EH (cell line): ENCODE measurements at places on chromosomes 6 and 20.
A peak's percentile ranks its signal among the peaks of the same experiment; 100 is the strongest.

- DNase-seq, result no peak
These were observed 62.4 kb downstream of the MDGA1 start for GRCh38 chr6:37635319-37635718.

GRCh38 chr6:98650941-98651340, 183.4 kb upstream of the POU3F2 start:
- no peak for DNase-seq

GRCh38 chr20:58755766-58756449, 63.3 kb downstream of the NPEPL1 start:
- DNase-seq, result no peak

DNA sequence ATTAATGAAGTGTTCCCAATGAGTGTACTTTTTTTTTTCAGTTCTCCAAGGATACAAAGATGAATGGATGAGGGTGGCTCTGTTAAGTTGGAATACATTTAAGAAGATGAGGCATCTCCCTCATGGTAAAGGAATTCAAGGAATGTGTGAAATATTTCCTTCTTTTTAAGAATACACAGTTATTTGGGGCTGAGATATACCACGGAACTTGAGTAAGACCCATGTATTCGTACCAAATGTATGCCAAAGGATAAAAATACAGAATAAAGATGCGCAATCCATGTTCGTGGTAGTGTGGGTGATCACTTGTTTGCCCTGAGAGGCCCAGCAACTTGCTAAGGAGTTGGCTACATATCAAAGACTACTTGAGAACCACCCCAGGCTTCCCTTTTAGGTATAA, 164.2 kb upstream of the TCF21 start:
- DNase-seq, result peak; percentile 80

GRCh38 chr6:97282238-97282725, 734 bp downstream of the MMS22L start:
- no peak for DNase-seq

GRCh38 chr6:22145823-22146677, 150.8 kb downstream of the PRL start:
- peak; percentile 82 for DNase-seq

GRCh38 chr6:154611241-154611640, 100.8 kb upstream of the CNKSR3 start:
- no peak for DNase-seq

- no peak for DNase-seq
These were observed 50.8 kb upstream of the MLN start for GRCh38 chr6:33854572-33855030.

DNA sequence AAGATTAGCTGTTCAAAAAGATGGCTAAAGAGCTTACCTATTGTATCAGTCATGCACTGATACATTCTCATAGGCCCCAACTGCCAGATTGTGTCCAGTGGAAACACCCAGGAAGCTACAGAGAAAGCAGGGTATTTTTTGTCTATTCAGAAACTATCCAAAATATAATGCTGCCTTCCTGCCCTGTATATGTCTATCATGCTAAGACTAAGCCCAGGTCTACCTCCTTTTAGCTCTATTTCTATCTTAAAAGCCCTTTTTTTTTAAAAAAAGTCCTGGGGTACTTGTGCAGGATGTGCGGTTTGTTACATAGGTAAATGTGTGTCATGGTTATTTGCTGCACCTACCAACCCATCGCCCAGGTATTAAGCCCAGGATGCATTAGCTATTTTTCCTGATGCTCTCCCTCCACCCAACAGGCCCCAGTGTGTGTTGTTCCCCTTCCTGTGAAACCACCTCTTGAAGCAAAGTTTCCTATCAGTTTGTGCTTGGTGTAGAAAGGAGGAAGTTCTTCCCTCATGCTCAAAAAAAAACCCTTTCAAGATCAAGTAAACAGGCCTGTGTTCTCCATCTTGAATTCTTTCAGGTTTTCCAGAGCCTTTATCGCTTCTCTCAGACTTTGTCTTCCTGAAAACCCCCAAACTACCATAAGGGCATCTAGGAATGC, 514 bp downstream of the DEFB129 start:
- no peak for DNase-seq
